Stimulated activated CD8-positive, alpha-beta memory T cell treated with anti-CD3 and anti-CD28 coated beads, Interleukin-7, amount 100 ng/mL, for 1 hour (primary cell): ENCODE measurements at places on chromosomes 6 and 20.

DNA sequence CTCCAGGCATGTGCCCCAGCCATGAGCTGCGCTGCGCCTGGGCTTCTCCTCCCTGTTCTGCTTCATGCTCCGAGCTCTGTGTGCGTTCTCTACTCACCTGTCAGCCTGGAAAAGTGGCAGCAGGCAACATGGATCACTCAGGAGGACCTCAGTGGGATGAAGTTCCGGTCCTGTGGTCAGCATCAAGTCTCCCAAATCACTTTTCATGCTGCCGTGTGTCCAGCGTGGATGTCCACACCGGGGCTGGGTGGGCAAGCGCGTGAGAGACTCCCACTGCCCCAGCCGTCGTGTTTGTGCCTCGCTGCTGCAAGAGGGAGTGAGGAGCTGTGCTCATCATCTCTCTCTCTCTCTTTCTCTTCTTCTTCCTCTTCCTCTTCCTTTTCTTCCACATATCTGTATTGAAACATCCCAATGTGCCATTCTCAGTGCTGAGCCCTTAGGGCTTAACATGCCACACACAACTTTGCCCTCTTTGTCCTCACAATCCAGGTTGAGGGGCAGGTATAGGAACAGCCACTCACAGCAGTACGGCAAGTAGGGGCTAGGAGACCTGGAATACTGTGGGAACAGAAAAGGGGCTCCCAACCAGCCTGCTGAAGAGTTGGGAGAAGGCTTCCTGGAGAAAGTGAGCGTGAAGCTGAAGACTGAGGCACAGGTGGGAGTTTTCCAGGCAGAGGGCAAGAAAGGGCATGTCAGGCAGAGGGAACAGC is 3.8 kb upstream of the PDYN start:
- no peak for DNase-seq

GRCh38 chr6:100768816-100769351 is 112.2 kb downstream of the ASCC3 start:
- no peak for DNase-seq

- no peak for DNase-seq
Observed at GRCh38 chr20:10652660-10653261, 21.0 kb downstream of the JAG1 start.

- no peak for DNase-seq
Observed at GRCh38 chr6:156396068-156396771, 381.0 kb upstream of the ARID1B start.

GRCh38 chr6:103672169-103672568 is 1187.5 kb downstream of the HACE1 start:
- DNase-seq, result no peak

GRCh38 chr6:57109880-57110279 is 19.9 kb downstream of the ZNF451 start:
- no peak for DNase-seq

- no peak for DNase-seq
Observed at GRCh38 chr6:38215225-38215624, 395.7 kb downstream of the ZFAND3 start.

GRCh38 chr6:154661768-154662167 is 71.4 kb upstream of the SCAF8 start:
- DNase-seq, result no peak

DNA sequence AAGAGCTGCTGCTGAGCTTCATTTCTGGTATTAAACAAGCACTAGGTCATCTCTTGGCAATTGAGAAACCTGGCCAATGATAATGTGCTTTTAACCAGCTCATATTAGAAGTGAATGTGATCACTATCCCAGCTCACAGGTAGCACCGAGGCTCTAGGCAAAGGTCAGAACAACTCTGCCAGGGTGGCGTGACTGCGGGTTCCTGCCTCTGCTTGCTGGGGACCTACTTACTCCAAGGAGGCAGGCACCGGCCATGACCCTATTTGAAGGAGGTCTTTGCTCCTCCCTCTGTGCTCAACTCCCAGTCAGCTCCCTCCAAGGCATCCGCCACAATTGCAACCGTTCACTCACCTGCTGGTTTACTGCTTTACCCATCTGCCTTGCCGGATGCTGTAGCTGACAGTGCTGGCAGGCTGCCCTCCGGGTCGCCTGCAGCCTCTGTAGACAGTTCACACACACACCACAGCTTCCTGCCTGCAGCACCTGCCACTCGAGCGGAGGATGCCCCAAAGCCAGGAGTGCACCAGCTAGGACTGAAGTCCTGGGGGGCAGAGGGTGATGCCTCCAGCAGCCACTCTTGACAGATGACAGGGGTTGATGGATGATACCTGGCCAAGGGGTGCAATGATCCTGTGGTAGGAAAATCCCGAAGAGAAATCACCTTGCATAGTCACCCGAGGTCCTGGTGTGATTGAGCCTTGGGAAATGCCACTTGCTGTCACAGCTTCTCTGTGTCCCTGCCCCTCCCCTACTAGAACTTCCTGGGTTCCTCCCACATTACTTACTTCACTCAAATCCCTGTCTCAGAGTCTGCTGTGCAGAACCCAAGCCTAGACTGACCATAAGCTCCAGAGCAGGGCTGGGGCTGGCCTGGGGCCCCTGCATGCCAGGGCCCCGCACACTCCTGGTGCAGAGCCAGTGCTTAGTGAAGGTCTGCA is 8.8 kb upstream of the VSX1 start:
- peak; percentile 50 for DNase-seq

- no peak for DNase-seq
Observed at GRCh38 chr20:63795178-63795830, 35.8 kb downstream of the ZBTB46 start.

GRCh38 chr6:149268768-149269167 is 48.7 kb upstream of the TAB2 start:
- DNase-seq, result no peak

DNA sequence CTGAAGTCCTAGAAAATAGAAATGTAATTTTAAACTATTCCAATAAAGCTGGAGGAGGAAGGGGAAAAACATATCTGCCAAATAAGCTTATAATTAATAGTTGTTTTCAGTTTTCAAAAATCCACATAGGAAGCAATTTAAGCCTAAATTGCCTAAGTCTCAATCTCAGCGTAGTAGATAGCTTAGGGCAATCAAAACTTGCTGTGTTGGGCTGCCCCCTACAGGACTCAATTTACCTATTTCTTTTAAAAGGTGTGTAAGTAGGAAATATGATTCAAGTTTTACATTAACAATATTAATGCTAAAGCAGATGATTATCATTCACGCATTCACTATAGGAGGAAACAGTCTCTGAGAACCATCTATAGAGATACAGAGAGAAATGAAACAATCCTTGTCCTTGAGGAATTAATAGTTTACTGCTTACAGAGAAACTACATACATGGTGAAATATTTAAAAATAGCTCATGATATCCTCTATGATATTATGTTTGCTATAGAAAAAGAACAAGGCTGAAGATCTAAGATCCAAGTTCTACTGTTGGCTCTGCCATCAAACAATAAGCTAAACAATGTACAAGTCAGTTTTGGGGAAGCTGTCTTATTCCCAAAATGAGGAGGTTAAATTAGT is 102.1 kb downstream of the ATG5 start:
- peak; percentile 39 for DNase-seq

- DNase-seq, result no peak
Observed at GRCh38 chr6:82521861-82522260, 158.2 kb downstream of the TPBG start.

- no peak for DNase-seq
Observed at GRCh38 chr6:147201885-147202515, 2.2 kb upstream of the STXBP5 start.

DNA sequence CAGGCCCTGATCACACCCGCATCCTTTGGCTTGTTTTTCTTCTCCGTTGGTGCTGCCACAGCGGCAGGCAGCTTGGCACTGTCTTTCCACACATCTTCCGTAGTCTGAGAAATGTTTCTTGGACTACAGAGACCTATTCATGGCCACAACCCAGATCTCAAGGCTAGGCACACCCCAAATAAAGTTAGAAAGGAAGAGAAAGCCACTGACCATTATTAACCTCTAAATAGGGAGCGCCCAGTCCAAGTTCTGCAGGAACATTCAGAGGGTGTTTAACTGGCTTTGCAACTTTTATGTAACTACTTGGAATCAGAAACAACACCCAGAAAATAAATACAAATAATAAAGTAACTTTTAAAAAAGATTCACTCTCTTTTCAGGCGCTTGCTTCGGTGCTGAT is 124.8 kb upstream of the NEDD9 start:
- no peak for DNase-seq

DNA sequence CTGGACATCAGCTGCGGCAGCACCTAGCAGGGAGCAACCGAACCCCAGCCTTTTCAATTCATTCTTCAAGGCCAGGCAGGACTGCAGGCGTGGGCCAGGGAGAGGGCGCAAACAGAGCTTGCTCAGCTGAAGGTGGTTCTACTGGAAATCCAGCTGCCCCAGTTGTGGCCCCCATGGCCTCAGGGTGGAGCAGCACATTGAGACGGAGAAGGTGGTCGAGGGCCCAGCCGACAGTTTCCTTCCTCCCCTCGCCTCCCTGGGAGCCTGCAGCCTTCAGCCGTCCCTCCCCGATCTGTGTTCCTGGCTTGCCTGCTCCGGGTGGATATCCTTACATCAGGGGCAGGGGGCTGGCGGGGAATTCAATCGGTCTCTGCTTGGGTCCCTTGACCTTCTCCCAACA is 217.8 kb downstream of the ANKRD60 start:
- no peak for DNase-seq

- DNase-seq, result peak; percentile 82
Observed at GRCh38 chr6:2999618-3000557, at the start of gene NQO2. Gene NQO2 (plus strand): TSS chr6:2999894. CDS start chr6:3006553, 6,659 bp downstream.

GRCh38 chr6:139577763-139578604 is 203.5 kb upstream of the CITED2 start:
- DNase-seq, result no peak

DNA sequence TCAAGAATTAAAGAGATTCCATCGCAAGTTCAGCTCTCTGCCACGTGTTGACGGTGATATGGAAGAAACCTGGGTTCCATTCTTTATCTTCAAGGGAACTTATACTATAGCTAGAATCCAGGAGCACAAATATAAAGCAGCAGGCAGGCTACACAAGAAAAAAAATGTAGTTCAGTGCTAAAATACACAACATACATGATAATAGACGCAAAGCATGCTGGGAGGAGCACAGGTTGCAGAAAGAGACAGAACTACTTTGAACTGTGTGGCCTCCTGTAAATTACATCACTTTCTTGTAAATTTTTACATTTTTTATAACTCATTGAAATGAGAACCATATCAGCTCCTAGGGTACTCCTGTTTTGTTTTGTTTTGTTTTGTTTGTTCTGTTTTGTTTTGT is 53.8 kb upstream of the RBM24 start:
- DNase-seq, result no peak

- no peak for DNase-seq
Observed at GRCh38 chr20:23160536-23161243, 74.6 kb upstream of the CD93 start.

DNA sequence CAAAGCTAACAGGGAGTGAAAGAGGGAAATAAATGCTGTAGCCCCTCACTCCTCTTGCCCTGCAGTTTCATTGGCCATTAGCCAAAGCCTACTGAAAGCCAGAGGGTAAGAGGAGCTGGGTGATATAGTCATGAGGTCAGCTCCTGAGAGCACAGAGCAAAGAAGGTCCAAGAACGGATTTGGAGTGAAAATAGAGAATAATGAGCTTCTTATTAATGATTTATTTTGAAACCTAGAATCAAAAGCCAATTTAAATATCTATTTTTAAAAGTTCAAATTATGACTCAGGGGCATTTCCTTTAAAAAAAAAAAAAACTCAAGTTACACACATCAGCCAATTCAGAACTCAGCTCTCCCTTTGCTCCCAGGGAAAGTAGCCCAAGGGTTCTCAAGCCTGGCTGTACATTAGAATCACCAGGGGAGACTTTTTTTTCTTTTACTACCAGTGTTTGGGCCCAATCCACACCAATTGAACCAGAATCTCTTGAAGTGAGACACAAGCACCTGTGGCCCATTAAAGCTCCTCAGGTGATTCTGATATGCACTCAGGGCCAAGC is 79.1 kb downstream of the SNAP25 start:
- no peak for DNase-seq

GRCh38 chr6:122809001-122809400 is 19.9 kb downstream of the SMPDL3A start:
- no peak for DNase-seq

DNA sequence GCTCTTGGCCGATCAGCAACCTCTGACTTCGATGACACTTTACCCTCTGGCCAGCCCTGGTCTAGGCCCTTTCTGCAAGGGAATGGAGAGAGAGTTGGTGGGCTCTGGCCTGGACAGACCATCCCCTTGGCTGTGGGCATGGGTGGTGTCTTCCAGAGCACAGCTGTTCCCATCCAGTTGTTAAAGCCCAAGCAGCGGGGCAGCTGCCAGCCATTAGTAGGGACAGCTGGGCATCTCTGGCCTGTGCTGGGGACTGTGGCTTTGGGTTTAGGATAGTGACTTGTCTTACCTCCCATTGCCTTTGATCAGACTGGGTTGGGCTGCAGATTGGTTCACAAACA is 2.8 kb downstream of the CDC25B start:
- no peak for DNase-seq

- no peak for DNase-seq
Observed at GRCh38 chr6:81486234-81486633, 266.2 kb downstream of the TENT5A start.

DNA sequence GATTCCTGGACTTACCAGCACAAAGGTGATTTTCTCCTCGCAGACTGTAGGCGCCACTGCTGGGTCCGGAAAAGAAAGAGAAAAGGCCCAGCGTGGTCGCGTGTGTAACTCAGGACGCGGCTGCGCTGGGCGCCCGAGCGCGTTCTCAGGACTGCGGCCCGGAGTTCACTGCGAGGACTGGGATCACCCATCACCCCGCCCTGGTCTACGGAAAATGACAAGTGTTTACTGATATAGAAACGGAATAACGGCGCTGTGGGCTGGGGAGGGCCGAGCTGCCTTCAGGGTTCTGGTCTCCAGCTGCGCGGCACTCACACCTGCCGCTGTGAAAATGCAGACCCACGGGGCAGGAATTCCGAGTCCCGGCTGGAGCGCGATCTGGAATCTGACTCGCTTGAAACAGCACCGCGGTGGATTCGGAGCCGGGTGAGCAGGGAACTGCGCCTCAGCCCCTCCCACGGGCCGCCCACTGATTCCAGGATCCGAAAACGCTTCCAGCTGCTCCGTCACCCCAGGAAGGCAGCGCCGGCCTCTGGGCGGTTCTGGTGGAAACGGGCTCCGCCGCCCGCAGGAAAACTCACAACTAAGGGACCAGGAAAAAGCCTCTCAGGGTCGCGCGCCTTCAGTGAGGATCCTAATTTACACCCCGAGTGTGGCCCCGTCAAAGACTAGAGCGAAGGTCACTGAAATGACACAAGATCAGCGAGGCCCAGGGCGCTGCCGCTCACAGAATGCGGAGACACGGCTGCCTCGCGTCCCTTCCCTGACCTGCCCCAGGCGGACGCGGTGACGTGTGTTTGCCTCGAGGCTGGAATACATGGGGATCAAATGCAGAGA is 34.5 kb downstream of the HLA-A start:
- peak; percentile 16 for DNase-seq
